ENCODE measurements at places on chromosomes 6 and 20. TPM values are rescaled to one million over a fixed set of nuclear protein-coding genes. Genes with fewer than 3 reads are reported as not detected.

- DNase-seq: no peak
Observed at GRCh38 chr6:159833556-159833955, 33.5 kb downstream of the PNLDC1 start.

DNA sequence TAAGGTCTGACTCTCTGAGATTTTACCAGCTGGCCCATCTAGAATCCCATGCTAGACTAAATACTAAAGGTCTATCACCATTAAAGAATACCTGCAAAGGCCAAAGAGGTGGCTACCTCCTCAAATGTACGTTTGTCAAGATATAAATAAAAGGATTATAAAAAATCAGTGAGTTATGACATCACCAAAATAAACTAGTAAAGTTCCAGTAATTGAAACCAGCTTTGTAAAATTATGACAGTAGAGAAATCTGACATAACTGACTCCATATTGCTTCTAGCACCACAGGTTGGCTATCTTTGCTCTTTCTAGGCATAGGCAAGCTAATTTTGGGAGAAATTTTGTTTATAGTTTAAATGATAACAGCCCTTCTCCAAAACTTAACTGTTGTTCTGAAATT is 536.3 kb downstream of the TFAP2A start:
- no peak for DNase-seq

DNA sequence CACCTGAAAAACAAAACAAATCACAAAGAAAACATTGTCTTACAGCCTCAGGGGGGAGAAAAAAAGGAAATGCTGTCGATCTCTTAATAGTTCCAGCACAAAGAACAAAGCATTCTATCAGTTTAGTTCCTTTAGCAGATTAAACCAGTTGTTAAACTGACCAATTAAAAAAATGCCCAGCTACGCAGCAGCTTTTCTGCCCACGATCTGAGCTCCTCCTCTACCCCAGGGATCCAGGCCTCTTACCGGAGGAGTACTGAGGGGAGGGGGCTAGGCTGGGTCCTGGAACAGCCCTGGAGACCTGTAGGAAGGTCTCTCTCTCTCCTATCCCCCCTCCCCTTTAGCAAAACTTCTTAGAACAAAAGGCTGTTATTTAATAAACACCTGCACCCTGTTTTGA is 13.4 kb downstream of the PTK7 start:
- no peak for DNase-seq

DNA sequence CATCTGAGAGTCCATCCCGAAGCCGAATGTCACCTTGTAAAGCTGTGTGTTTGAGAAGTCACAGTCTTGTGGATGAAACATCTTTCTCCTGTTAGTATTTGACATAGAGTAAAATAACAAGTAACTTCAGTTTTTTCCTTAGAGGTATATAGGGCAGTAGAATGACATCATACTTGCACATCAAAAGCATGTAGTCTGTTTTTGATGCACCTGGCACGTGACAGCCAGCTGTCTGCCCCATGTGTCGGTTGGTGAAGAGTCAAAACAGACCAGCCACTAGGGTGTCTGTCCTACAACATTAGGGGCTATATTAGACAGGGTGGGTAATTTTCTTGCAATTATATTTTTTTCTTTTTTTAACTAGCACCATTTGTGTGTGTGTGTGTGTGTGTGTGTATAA is 70.2 kb downstream of the SNX9 start:
- DNase-seq: no peak

DNA sequence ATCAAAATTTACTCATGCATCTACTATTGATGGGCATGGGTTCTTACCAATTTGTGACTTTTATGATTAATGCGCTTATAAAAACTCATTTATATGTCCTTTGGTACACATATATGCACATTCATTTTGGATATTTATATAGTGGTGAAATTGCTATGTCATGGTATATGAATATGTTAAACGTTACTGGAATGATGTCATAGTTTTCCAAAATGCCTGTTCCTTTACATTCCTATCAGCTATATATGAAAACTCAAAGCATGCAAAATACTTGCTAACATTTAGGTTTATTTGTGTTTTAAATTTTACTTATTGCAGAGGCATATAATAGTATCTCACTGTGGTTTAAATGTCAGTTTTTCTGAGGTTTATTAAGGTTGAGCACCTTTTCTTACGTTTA is 1403.1 kb downstream of the HACE1 start:
- DNase-seq: no peak

DNA sequence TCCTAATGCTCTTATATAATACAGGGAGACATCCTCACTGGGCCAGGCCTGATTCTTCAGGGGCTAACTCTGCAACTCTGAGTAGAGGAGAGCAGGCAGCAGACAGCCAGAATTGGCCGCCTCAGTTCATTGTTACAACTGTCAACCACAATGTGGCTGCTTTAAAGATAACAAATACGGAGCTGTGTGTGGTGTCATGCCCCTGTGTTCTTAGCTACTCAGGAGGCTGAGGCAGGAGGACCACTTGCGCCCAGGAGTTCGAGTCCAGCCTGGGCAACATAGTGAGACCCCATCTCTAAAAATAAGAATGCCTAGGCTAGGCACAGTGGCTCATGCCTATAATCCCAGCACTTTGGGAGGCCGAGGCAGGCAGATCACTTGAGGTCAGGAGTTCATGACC is 34.3 kb downstream of the CEP250 start:
- no peak for DNase-seq

- DNase-seq: no peak
Observed at GRCh38 chr20:16405254-16405653, 168.0 kb downstream of the KIF16B start.

- DNase-seq: no peak
Observed at GRCh38 chr6:141151710-141152417, 980.9 kb upstream of the GJE1 start.

DNA sequence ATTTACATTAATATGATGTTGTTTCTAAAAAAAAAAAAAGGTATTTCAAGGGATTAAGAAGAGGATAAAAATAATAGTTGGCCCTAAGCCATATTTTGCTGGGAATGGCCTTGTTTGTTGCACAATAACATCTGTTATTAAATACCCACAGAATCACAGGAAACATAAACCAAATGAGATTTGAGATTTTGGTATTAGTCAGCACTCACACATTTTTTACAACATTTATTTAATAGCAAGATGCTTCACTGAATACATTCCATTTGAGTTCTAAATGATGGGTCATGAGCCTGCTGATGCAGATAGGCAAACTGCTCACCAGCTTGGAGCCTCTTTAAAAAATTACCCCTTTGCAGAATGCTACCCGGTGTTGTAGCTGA is 92.9 kb upstream of the ENPP5 start:
- DNase-seq: no peak

GRCh38 chr6:35483893-35484645 is 12.8 kb downstream of the TEAD3 start:
- no peak for DNase-seq

The HLA-DMB gene
- 60.1 TPM for polyA plus RNA-seq

The SMIM29 gene
- polyA plus RNA-seq: 16.1 TPM

The SGK2 gene
- 38.4 TPM for polyA plus RNA-seq

The PNLDC1 gene
- polyA plus RNA-seq: 0.13 TPM

The MTCH1 gene
- 173 TPM for polyA plus RNA-seq

The STX11 gene
- polyA plus RNA-seq: 0.62 TPM

The C20orf141 gene
- not detected for polyA plus RNA-seq

The RBM38 gene
- 43.8 TPM for polyA plus RNA-seq

The MUCL3 gene
- 0.09 TPM for polyA plus RNA-seq

The TFAP2D gene
- polyA plus RNA-seq: not detected
